ENCODE measurements at places on chromosomes 3 and 15.

GRCh38 chr15:52789008-52789600 lies 1.0 kb downstream of the ONECUT1 start:
- no peak for DNase-seq

GRCh38 chr15:84773716-84774115 lies 25.3 kb downstream of the ZNF592 start:
- no peak for DNase-seq

DNA sequence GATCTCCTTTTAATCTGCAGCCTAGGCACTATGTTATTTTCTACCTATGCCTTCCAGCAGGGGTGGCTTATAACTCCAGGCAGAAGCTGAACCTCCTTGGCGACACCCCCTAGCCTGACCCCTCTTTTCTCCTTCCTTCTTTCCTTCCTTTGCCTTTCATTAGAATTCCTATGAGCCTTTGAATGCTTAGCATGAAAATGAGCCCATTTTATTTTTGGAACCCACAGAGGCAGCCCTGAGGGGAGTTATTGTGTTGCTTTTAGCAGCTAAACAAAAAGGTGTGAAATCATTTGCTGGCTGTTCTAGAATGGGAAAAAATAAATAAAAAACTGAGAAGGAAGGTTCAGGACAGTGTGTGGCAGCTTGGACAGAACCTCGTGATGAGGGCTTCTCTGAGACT lies 164.6 kb upstream of the ICE2 start:
- DNase-seq, result peak; percentile 56

GRCh38 chr3:171569571-171570132 lies 109.4 kb upstream of the TNIK start:
- no peak for DNase-seq

DNA sequence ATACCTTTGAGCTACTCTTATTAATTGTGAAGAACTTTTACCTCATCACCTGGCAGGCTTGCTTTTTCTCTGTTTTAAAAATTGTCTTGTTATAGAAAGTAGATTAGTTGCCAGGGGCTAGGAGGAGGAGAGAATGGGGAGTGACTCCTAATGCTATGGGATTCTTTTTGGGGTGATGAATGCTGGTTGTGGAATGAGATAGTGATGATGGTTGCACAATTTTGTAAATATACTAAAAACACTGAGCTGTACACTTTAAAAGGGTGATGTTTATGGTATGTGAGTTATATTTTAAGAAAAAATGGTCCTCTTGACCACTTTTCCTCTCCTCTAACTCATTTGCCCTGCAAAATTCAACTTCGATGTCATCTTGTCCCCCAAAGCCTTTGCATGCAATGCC lies 31.8 kb upstream of the LRIG1 start:
- no peak for DNase-seq

GRCh38 chr3:122947738-122948137 lies 79.8 kb downstream of the SEMA5B start:
- no peak for DNase-seq

- DNase-seq, result no peak
These were observed 49.4 kb downstream of the ITGB5 start for GRCh38 chr3:124837730-124838186.

DNA sequence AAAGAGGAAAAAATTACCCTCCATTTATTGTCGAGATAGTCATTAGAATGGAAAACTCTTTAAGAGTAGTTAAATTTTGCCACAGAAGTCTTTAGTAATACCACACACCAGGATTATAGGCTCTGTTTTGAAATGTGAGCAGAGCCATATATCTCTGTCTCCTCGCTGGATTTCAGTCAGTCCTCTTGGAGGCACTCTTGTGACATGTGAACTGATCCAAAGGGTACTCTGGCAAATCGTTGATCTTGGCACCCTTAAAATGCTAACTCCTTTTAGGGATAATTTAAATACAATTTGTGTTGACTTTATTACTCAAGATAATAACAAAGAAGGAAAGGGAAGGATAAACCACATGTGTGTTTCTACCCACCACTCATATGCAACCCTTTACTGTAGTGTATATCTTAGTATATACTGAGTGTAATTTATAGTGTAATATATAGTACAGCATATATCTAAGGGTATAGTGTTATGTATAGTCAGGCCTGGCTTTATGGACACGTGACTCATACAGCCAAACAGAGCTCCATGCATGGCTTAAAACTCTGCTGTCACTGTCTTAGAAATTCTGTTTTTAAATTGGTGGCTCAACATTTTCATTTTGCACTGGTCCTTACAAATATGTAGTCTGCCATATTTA lies 12.3 kb upstream of the KPNA4 start:
- no peak for DNase-seq

DNA sequence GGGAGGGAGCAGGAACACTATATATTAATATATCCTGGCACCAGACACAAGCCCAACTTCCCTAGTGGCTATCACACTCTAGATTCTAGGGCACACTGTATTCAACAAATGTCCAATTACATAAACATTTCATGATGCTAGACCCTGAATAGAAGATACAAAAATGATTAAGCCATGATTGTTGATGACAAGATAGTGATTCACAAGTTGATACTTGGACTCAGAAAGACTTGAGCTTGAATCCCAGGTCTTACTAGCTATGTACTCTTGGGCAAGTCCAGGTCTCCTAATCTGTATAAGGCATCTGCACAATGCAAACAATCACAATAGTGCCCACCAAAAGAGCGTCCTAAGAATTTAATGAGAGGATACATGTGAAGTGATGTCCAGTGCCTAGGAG lies 10.0 kb upstream of the SNTN start:
- no peak for DNase-seq

DNA sequence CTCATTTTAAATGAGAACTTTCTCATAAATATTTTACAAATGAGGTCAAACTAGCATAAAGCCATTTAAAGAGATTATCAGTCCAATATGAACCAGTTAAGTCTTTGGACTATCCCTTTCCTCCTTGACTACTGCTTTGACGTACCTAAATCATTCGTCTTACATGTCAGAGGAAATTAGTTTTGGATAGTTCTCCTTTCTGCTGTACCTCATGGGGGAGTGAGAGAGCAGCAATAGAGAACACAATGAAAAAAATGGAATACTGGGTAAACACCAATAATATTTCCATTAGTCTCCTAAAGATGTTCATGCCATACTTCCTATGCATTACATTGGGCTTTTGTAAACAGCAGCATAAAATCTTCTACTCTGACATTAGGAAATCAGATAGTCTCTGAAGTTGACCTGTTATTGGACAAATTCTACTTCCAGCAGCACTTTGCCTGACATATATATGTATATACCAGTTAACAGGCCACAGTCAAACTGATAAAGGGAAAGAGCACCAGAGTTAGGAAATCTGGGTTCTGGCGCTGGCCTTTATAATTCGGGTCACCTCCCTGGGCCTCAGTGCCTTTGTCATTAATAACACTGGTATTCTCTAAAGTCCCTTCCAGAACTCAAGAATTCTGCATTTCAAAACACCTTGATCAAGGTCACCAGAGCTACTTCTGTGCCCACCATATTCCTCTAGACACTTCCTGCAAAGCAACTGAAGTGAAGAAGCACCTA lies 26.8 kb downstream of the TIMMDC1 start:
- peak; percentile 15 for DNase-seq

- DNase-seq, result peak; percentile 79
These were observed 138.7 kb downstream of the PEX5L start for GRCh38 chr3:179898024-179898423.

GRCh38 chr3:127732303-127732702 lies 59.6 kb downstream of the ABTB1 start:
- no peak for DNase-seq

Measured in HAP-1 (cell line).